Stimulated activated CD4-positive, alpha-beta T cell treated with anti-CD3 and anti-CD28 coated beads, Interleukin-4, amount 100 ng/mL, for 24 hours (primary cell): ENCODE measurements at places on chromosomes 12 and 14.

DNA sequence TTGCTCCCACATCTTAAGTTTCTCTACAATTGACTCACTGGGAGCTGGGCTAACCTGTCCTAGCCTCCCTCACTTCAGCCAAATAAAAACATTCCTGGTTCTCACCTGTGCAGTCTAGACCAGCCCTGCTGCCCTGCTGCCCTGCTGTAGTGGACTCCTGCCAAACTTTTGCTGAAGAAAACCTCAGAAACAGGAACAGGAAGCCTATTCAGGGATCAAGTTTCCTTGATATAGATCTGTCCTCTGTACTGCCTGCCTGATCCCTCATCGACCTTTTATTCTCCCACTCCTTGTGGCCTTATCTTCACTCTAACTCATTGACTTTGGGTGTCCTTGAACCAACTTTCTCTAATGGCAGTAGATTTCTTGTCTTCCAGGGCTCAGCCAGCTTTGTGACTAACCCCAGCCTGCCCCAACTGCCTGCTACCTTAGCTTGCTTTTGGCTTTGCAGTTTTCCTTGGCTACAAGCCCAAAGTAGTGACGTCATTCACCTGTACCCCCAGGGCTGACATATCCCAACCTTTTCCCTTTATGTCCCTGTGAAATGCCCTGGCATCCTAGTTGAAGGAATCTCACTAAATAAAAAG, 234.8 kb downstream of the DUSP6 start:
- no peak for DNase-seq

- DNase-seq = no peak
These were observed 155.2 kb upstream of the ALG10B start for GRCh38 chr12:38161123-38162000.

GRCh38 chr14:80982711-80983110, 27.3 kb downstream of the TSHR start:
- DNase-seq = no peak

- no peak for DNase-seq
These were observed 42.1 kb downstream of the KDM2B start for GRCh38 chr12:121538699-121539061.

DNA sequence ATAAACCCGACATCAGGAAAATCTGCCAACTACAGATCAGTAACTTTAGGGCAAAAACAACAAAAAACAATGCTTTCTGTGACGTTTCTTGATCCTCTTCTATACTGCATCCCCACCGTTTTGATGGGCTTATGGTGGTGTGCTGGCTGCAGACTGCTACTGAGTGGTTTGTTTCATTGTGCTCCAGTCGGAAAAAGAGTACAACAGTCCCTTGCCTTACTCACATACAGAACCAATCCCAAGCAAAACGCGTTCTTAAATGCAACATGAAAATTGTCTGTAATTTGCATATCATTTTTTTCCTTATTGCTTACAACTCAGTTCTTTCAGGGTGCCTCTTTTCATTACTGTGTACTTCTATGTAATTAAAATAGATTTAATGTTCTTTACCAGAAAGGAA, 2.3 kb downstream of the ETV6 start:
- DNase-seq = no peak

- no peak for DNase-seq
These were observed 56.0 kb downstream of the DCAF5 start for GRCh38 chr14:69096781-69097475.

DNA sequence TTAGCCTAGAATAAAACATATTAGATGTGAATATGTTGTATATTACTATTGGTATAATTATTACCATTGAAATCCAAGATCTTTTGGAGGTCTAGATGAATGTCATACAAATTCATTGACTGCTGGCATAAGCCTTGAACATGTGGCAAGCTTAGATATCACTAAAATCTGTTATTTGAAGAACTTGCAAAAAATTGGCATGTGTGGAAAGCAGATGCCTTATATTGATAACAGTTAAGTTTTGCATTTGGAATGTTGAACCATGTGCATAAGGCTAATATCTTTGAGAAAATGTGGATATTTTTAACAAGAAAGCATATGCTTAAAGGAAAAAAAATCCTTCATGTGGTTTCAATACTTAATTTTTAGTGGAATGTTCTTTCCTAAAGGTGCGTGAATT, 203.6 kb upstream of the PRICKLE1 start:
- no peak for DNase-seq

DNA sequence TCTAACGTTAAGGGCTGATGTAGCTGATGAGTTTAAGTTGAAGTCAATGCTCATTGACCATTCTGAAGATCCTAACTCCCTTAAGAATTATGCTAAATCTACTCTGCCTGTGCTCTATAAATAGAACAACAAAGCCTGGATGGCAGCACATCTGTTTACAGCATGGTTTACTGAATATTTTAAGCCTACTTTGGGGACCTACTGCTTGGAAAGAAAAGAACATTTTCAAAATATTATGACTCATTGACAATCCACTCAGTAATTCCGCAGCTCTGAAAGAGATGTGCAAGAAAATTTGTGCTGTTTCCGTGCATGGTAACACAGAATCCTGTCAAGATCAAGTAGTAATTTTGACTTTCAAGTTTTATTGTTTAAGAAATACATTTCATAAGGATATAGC, 35.0 kb upstream of the NAV3 start:
- no peak for DNase-seq

DNA sequence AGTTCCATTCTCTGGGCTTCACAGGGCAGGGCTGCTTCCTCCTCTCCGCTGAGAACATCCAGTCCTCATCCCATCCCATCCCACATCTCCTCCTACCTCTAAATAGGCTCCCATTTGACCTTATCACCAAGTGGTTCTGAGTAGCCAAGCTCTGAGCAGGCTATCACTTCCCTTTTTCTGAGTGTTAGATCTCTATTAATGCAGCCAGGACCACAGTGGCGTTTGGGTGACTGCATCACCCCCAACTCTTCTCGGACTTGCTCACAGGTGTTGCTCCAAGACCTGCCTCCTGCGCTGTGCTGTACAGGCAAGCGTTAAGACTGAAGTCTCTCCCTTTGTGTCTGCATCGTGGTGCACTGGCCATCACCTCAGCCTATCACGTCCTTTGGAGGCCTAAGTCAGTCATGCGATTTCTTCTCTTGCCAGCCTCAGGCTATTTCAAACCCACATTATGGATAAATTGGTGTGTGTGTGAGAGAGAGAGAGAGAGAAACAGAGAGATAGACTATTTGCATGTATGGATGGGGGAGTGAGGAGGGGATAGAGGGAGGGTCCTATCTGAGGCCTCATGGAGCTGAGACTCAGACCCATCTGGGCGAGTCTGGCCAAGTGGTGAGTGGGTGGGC, 12.4 kb upstream of the HHIPL1 start:
- no peak for DNase-seq

GRCh38 chr14:57388067-57388466, 2.3 kb upstream of the NAA30 start:
- no peak for DNase-seq

DNA sequence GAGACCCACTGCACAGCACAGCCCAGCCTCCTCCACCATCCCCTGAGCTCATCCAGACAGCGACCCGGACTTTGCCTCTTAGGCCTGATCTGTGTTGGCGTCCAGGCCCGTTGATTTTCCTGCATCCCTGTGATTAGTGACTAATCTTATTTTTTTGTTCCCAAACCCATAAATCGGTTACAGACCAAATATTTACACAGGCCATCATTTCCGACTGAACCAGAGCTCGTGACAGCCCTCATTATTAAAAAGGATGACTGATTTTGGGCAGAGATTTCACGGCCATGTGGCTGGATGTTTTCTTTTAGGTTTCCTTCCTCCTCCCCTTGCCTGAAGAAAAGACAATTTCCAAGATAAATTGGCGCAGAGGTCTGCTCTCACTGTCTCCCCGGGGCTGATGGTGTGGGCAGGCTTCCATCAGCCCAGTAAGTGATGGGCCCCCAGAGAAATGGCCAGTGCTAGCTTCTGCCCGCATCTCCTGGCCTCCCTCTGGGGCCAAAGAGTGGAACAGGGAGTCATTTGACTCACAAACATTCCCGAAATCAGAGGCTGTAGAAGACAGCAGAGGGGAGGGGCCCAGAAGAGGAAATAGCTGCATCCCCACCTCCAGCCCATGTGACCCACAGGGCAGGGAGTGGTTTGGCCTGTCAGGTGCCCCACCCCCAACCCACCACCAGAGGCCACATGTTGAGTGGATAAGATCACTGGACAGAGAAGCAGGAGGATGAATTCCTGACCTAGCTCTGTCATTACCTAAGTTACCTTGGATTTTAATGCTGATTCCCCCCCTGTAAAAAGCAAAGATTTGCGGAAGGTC, 283.5 kb downstream of the KSR2 start:
- DNase-seq = no peak

GRCh38 chr14:55512421-55512820, 67.6 kb upstream of the KTN1 start:
- no peak for DNase-seq

DNA sequence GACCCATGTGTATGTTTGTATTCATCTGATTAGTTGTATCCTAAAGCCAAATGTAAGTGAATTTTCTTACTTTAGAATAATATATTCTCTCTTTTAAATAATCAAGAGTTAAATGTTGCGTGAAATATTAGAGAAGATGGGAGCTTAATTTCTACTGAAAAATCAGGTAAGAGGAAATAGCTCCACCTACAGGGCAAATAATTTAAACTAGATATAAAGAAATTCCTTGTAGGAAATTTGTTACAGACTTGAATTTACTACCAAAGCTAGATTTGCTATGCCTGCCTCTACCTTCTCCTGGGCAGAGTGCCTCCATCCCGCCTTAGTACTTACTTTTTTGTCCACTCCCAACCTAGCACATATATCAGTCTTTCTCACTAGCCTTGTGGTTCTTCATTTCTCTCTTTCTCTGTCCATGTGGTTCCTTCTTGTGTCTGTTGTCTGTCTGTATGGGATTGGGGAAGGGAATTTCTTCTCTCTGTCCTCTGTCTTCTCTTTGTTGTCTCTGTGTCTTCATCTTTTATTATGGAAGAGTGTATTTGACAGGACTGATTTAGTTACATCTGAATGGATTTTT, 44.7 kb downstream of the PALS1 start:
- no peak for DNase-seq

DNA sequence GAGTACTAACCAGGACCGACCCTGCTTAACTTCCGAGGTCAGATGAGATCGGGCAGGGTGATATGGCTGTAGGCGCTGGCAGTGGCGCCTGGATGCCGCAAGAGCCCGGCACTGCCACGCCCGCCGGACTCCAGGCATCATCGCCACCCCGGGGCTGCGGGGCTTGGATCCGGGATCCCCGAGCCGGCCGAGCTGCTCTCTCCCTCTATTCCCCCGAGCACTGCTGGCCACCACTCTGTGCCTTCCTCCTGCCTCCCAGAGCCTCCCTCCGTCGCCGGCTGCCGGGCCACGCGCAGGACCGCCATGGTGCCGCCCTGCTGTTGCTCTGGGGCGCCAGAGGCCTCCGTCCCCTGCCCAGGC, 153.2 kb upstream of the ALG10B start:
- no peak for DNase-seq

- DNase-seq = peak; percentile 70
These were observed 72.8 kb downstream of the IRF2BPL start for GRCh38 chr14:76955575-76956315.

DNA sequence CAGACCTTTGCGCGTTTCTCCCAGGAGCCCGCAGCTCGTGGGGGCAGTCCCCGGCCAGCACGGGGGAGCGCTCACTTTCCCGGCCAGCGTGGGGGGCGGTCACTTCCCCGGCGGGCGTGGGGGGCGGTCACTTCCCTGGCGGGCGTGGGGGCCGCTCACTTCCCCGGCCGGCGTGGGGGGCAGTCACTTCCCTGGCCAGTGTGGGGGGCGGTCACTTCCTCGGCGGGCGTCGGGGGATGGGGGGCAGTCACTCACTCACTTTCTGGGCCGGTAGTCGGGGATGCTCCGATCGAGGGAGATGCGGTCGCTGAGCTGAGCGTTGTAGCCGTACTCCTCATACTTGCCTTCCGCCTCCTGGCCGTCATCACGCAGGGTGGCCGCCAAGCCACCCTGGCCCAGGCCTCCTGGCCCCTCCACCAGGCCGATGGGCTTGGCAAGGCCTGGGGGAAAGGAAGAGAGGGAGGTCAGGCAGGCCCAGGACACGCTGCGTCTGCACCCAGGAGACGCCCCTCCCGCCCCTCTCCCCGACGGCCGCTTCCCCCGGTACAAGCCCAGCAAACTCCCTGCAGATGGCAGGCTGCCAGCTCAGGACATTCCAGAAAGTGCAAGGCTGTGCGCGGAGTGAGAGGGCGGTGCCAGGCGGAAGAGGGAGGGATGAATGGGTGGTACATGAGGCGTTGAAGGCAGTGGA, 43.3 kb downstream of the GALNT9 start:
- no peak for DNase-seq

DNA sequence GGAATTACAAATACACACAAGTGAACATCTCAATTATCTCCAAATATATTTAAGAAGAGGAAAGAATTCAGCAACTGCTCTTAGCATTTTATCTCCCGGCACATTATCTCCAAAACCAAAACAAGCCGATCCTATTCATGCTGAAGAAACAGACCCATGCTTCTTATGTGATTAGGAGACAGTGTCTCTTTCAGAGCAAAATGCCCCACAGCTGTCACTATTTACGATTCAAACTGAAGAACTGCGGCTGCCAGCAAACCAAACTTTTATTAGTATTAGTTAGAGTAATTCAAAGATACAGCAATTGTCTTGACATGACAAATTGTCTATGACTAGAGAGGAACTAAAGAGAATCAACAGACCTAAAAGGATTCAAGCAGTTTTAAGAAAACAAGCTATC, 79.4 kb downstream of the SETD3 start:
- no peak for DNase-seq

GRCh38 chr12:93121729-93122488, 192.8 kb upstream of the EEA1 start:
- no peak for DNase-seq

GRCh38 chr12:123533672-123534643, at the start of gene RILPL1:
Gene RILPL1, minus strand, starts transcription at chr12:123533719. Its CDS starts 237 bp downstream, at chr12:123533482.
- peak; percentile 33 for DNase-seq

- DNase-seq = no peak
These were observed 65.6 kb downstream of the TESC start for GRCh38 chr12:117033382-117034221.

DNA sequence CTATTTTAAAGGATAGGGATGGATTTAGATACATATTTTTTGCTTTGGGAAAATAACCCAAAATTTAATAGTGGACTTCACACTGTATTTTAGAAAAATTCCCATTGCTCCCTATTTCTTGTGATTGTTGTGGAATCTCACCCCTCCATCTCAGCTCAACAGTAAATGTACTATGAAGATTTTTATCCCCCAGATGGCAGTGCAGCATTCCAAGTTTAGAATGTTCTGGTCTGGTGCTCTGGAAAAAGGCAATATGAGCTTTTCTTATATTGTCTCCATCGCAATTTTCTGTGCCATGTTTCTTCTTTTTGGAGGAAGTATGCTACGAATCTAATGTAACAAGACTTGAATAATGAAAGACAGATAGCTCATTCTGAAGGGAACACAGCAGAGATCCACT, 471.7 kb upstream of the SYT1 start:
- no peak for DNase-seq

DNA sequence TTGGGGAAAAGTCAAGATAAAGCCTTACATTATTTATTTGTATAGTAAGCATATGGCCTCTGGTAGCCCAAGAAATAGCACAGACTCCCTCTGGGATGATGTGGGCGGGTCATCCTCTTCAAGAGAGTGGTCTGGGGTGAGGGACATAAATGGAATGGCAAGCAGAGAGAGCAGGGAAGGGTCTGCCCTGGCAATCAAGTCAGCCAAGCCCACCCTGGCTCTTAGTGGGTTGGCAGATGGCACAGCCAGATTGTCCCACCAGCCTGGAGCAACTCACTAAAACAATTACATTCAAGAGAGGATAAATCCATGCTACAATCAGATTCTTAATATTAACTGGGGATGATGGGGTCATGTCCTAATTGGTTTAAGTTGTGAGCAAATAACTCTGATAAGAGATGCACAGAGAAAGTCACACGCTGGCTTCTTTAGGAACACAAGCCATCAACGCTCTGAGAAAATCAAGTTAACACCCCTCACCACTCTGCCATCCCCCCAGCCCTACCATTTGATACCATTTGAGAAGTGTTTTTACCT, 2.8 kb upstream of the PELI2 start:
- no peak for DNase-seq
